Endodermal cell (in vitro differentiated cells): ENCODE measurements at places on chromosomes 13 and 19. TPM values are rescaled to one million over a fixed set of nuclear protein-coding genes. Genes with fewer than 3 reads are reported as not detected.
A peak's percentile ranks its signal among the peaks of the same experiment; 100 is the strongest.

- no peak overlapping the region for H3K4me3 ChIP-seq
- H3K4me1 ChIP-seq, result no peaks in the 10 kb centered on the region
- no peaks in the 10 kb centered on the region for H3K36me3 ChIP-seq
- H3K27ac ChIP-seq, result no peak overlapping the region
Observed at GRCh38 chr19:13172346-13173138, 22.3 kb downstream of the IER2 start.

AMER2 gene
- total RNA-seq, result 0.02 and 0.14 TPM in 2 replicates

ZNF628 gene
- total RNA-seq, result 11.3 and 12.6 TPM in 2 replicates

- no peak overlapping the region for H3K27ac ChIP-seq
- no peak for DNase-seq
- no peak overlapping the region for H3K4me3 ChIP-seq
- no peaks in the 10 kb centered on the region for H3K27me3 ChIP-seq
Observed at GRCh38 chr19:43731846-43732245, 16.0 kb downstream of the IRGC start.

- H3K27me3 ChIP-seq, result no peaks in the 10 kb centered on the region
- no peak for DNase-seq
- no peaks in the 10 kb centered on the region for H3K36me3 ChIP-seq
Observed at GRCh38 chr19:44809577-44810233, 802 bp downstream of the BCAM start.

DNA sequence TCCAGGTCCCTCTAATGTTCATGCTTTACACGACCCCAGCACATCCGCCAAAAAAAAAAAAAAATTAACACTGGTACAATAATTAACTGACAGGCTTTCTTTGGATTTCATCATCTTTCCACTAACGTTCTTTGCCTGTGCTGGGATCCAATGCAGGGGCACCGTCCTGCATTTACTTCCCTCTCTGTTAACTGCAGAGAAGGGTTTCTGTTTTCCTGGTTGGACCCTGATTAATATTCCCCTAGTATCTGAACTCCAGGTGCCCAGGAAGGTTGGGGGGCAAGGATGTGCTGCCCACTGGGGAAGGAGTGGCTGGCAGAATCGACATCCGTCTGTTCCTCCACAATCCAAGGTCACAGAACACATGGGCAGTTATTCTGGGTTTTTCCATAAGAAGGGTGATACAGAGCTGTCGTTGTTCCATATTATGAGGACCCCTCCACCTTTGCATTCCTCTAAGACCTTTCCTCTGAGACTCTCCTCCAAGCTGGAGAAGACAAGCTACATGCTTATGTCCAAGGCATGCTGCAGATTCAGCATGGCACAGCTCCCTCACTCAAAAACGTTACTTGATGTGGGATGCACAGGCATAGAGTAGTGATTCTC lies 4.5 kb upstream of the LAIR1 start:
- DNase-seq, result no peak
- H3K27me3 ChIP-seq, result no peaks in the 10 kb centered on the region
- H3K36me3 ChIP-seq, result no peaks in the 10 kb centered on the region
- no peak overlapping the region for H3K27ac ChIP-seq
- H3K4me3 ChIP-seq, result no peak overlapping the region
- no peaks in the 10 kb centered on the region for H3K4me1 ChIP-seq

DNA sequence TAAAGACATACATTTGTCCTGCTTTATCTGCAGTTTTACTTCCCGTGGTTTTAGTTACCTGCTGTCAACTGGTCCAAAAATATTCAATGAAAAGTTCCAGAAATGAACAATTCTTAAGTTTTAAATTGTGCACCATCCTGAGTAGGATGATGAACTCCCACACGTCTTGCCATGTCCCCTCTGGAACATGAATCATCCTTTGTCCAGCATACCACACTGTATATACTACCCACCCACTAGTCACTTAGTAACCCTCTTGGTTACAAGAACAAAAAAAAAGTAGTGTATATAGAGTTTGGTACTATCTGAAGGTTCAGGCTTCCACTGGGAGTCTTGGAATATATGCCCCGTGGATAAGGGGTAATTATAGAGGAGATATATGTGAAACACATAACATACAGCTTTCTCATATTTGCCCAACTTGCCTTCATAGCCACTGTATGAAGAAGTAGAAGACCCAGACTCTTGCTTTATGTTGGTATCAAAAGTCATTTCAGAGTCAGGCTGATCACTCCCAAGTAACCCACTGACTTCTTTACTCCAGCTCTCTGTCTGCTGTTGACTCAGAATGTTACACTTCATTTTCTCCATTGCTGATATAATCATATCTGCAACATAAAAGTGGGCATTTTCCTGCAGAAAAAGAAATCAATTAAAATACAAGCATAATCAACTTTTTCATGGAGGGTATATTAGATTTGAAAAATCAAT lies 19.3 kb downstream of the RUBCNL start:
- no peaks in the 10 kb centered on the region for H3K4me1 ChIP-seq
- H3K27ac ChIP-seq, result no peak overlapping the region
- DNase-seq, result no peak

DNA sequence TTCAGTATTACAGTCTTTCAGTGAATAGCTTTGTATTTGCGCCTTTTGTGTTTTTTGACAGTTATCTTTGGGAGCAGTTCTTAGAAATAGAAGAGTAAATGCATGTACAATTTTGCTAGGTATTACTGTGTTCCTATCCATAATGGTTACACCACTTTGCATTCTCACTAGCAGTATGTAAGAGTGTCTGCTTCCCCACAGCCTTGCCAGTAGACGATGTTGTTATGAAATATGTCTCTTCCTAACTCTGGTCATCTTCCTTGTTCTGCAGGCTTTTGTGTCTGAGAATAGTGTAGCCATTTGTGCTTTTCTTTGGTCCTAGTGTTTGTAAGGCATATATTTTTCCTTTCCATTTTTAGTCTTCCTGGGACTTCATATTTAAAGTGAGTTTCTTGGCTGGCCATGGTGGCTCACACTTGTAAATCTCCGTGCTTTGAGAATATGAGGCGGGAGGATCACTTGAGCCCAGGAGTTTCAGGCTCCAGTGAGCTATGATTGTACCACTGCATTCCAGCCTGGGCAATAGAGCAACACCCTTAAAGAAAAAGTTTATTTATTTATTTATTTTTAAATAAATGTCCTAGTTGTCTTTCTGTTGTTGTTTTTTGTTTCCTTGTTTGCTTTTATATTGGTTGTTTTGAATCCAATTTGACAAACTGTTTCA lies 140.3 kb downstream of the PDS5B start:
- H3K27me3 ChIP-seq, result no peaks in the 10 kb centered on the region
- no peak overlapping the region for H3K27ac ChIP-seq
- H3K4me1 ChIP-seq, result no peaks in the 10 kb centered on the region
- peaks cover 37% of the 10 kb centered on the region for H3K36me3 ChIP-seq
- H3K4me3 ChIP-seq, result no peak overlapping the region
- no peak for DNase-seq

DNA sequence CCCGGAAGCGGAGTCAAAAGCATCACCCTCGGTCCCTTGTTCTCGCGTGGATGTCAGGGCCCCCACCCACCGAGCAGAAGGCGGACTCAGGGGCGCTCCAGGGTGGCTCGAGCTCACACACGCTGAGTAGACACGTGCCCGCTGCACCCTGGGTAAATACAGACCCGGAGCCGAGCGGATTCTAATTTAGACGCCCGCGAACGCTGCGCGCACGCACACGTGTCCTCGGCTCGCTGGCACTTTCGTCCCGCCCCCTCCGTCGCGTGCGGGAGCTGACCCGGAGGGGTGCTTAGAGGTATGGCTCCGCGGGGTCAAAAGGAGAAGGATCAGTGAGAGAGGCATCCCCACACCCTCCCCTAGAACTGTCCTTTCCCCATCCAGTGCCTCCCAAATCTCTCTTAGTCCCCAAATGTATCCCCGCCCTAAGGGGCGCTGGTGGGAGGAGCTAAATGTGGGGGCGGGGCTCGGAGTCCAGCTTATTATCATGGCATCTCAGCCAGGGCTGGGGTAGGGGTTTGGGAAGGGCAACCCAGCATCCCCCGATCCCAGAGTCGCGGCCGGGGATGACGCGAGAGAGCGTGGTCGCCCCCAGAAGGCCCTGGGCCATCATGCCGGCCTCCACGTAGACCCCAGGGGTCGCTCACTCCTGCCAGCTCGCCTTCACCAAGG lies 451 bp upstream of the ICAM5 start:
- peaks cover 3% of the 10 kb centered on the region for H3K4me1 ChIP-seq
- H3K27ac ChIP-seq, result no peak overlapping the region
- peak overlapping the region; percentile 39 for H3K4me3 ChIP-seq
- DNase-seq, result peak; percentile 89

GRCh38 chr13:82681535-82681934 lies 1200.7 kb downstream of the SLITRK1 start:
- no peaks in the 10 kb centered on the region for H3K4me1 ChIP-seq
- H3K27me3 ChIP-seq, result no peaks in the 10 kb centered on the region
- H3K36me3 ChIP-seq, result no peaks in the 10 kb centered on the region
- DNase-seq, result peak; percentile 81
- H3K4me3 ChIP-seq, result no peak overlapping the region

DNA sequence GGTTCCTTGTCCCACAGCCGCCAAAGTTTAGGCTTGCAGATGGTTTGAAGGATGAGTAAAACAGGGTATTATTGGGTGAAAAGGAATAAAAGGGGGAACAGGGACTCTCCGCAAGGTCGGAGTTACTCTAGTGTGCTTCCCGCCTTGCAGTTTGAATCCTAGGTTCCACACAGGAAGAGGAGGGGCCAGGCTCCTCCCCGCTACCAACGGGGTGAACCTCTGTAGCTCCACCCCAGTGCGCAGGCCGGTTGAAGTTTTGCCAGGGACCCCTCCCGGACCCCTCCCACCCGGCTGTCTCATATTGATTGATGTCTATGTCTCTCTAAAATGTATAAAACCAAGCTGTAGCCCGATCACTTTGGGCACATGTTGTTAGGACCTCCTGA lies 11.6 kb upstream of the GTF2F2 start:
- no peak overlapping the region for H3K27ac ChIP-seq
- no peaks in the 10 kb centered on the region for H3K4me1 ChIP-seq
- H3K4me3 ChIP-seq, result no peak overlapping the region
- no peaks in the 10 kb centered on the region for H3K36me3 ChIP-seq
- H3K27me3 ChIP-seq, result no peaks in the 10 kb centered on the region

HPN gene
- 47.1 to 52.7 TPM (median 49.6 TPM) in 3 replicates for total RNA-seq

SIGLEC7 gene
- not detected in 3 replicates for total RNA-seq

DNA sequence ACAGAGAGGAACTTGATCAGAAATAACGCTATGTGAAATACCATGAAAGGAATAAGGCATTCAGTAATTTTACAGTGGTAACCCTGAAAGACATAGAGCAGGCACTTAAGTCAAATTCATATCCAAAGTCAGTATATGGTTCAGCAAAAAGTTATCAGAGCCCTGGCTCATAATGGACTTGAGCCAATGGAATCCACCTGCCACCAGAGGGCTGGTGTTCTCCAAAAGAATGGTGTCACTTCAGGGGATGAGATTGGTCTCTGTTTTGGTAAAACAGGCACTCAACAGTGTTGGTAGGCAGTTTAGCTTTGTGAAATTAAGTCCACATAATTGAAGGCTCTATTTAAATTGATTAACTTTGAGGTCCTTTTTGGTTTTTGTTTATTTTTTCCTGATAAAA lies 93.9 kb downstream of the LIG4 start:
- no peaks in the 10 kb centered on the region for H3K27me3 ChIP-seq
- DNase-seq, result no peak
- no peak overlapping the region for H3K4me3 ChIP-seq
- H3K36me3 ChIP-seq, result no peaks in the 10 kb centered on the region

GRCh38 chr13:111900390-111901131 lies 166.4 kb upstream of the SOX1 start:
- no peaks in the 10 kb centered on the region for H3K27me3 ChIP-seq
- H3K36me3 ChIP-seq, result no peaks in the 10 kb centered on the region
- peak; percentile 48 for DNase-seq
- no peak overlapping the region for H3K27ac ChIP-seq

ZNF20 gene
- 9.4 and 10.2 TPM in 2 replicates for total RNA-seq

NKPD1 gene
- total RNA-seq, result 0.15 to 0.38 TPM (median 0.15 TPM) in 3 replicates

DNA sequence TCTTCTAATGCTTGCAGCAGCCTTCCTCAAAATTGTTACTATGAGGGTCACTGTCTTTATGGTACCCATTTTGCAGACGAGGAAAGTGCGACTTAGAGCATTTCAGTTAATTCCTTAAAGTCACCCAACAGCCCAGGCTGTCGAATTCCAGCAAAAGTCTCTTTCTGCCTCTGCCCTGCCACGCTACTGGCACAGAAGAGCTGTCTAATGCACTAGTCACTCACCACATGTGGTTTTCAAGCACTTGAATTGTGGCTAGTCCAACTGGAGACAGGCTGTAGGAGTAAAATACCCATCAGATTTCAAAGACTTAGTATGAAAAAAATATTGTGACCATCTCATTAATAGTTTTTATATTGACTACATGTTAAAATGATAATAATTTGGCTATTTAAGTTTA lies 1.7 kb downstream of the FPR1 start:
- H3K4me3 ChIP-seq, result no peak overlapping the region
- H3K27ac ChIP-seq, result no peak overlapping the region
- DNase-seq, result no peak

GRCh38 chr19:54481326-54481930 lies 8.3 kb upstream of the CDC42EP5 start:
- no peak overlapping the region for H3K4me3 ChIP-seq
- no peak overlapping the region for H3K27ac ChIP-seq
- no peaks in the 10 kb centered on the region for H3K27me3 ChIP-seq
- H3K4me1 ChIP-seq, result no peaks in the 10 kb centered on the region
- H3K36me3 ChIP-seq, result no peaks in the 10 kb centered on the region
- peak; percentile 90 for DNase-seq

DNA sequence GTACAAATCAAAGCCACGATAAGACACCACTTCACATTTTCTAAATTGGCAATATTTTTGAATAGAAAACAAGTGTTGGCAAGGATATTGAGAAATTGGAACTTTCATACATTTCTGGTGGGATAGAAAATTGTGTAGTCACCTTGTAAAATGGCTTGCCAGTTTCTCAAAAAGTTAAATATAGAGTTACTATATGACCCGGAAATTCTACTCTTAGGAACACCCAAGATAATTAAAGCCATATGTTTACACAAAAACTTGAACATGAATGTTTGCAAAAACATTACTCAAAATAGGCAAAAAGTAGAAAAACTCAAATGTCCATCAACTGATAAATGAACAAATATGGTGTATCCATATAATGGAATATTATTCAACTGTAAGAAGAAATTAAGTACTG lies 552.5 kb downstream of the TBC1D4 start:
- no peak overlapping the region for H3K27ac ChIP-seq
- H3K4me3 ChIP-seq, result no peak overlapping the region
- no peaks in the 10 kb centered on the region for H3K27me3 ChIP-seq
- no peaks in the 10 kb centered on the region for H3K4me1 ChIP-seq
- no peak for DNase-seq

GRCh38 chr19:2731181-2731995 lies 8.4 kb downstream of the SLC39A3 start:
- no peaks in the 10 kb centered on the region for H3K27me3 ChIP-seq
- no peak for DNase-seq
- peaks cover 10% of the 10 kb centered on the region for H3K36me3 ChIP-seq
- no peak overlapping the region for H3K4me3 ChIP-seq

- DNase-seq, result no peak
- peaks cover 3% of the 10 kb centered on the region for H3K4me1 ChIP-seq
- H3K27me3 ChIP-seq, result peaks cover 7% of the 10 kb centered on the region
- no peaks in the 10 kb centered on the region for H3K36me3 ChIP-seq
- no peak overlapping the region for H3K4me3 ChIP-seq
Observed at GRCh38 chr13:79992111-79992510, 348.8 kb downstream of the SPRY2 start.
